ENCODE measurements at places on chromosomes 2 and 18. TPM values are rescaled to one million over a fixed set of nuclear protein-coding genes. Genes with fewer than 3 reads are reported as not detected.

Gene LINC00305
- not detected for total RNA-seq

Gene IL36A
- not detected for total RNA-seq

Gene RMC1
- total RNA-seq, result 44.8 TPM

Gene IL1B
- 0.41 TPM for total RNA-seq

- no peak for DNase-seq
These were observed 1.8 kb upstream of the FRZB start for GRCh38 chr2:182868054-182868796.

GRCh38 chr18:65906621-65907034 is 155.8 kb downstream of the CDH7 start:
- no peak for DNase-seq

DNA sequence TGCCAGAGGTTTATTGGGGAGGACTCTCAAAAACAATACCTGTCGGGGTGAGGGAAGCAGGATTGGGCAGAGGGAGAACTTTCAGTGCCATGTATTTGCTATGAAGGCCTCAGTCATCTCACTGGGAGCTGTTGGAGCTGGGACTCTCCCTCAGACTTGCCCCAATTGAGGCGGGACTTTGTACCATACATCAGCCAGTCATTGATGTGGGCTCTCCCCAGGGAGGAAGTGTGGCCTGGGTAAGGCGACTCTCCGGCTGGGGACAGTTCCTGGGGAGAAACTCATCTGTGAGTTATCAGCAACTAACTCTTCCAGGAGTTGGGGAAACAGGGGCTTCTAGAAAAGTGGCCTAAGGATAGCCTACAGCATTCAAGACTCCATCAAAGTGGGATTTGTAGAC is 66.5 kb downstream of the FTCDNL1 start:
- no peak for DNase-seq

GRCh38 chr2:221676566-221677172 is 104.6 kb upstream of the EPHA4 start:
- DNase-seq, result no peak

GRCh38 chr2:50535971-50536759 is 495.8 kb downstream of the NRXN1 start:
- DNase-seq, result no peak

GRCh38 chr2:233832869-233833311 is 21.4 kb downstream of the HJURP start:
- peak; percentile 37 for DNase-seq

Data from frontal cortex (tissue), 4 donors.